ENCODE measurements at places on chromosomes 12 and 14.

DNA sequence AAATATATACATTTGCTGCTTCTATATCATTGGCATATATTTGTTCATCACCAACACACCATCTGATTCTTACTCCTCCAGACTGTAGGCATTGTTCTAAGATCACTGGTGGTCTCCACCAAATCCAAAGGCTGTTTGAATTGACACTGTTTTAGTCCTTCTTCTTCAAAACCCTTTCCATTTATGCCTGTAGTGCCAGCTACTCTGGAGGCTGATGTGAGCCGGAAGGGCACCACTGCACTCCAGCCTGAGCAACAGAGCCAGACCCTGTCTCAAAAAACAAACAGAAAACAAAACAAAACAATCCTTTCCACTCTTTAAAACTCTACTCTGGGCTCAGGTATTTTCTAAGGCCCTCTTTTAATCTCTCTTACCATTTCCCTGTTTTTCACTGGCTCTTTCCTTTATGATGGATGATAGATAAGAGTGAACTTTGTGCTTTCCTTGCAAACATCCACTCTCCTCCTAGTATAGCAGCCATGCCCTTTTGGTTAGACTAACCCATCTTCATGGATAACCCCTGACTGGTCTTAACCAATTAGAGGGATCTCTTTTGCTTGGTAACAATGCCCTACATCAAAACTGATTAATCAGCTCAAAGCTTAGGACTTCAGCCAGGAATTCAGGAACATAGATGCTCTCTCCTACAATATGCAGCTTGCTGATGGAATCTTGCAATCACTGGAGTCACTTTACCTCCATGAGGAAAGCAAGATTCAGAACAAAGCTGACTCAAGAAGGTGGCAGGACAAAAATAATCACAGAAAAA is 24.9 kb downstream of the SPTSSA start:
- no peak for DNase-seq

DNA sequence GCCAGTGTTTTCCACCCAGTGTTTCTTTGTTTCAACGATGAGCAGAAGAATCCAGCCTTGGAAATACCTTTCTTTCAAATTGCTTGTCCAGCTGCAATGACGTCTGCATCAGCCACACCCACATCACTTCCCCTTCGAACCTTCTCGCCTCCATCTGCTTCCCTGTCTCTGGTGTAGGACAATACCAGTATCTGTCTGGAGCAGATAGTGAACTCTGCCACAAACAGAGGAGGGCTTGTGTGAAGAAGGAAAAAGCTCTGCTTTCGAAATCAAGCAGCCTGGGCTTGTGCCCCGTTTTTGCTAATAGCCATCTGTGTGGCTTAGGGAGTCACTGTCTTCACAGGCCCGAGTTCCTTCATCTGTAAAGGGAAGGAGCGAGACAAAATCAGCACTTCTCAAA is 415.4 kb downstream of the ZFP36L1 start:
- no peak for DNase-seq

DNA sequence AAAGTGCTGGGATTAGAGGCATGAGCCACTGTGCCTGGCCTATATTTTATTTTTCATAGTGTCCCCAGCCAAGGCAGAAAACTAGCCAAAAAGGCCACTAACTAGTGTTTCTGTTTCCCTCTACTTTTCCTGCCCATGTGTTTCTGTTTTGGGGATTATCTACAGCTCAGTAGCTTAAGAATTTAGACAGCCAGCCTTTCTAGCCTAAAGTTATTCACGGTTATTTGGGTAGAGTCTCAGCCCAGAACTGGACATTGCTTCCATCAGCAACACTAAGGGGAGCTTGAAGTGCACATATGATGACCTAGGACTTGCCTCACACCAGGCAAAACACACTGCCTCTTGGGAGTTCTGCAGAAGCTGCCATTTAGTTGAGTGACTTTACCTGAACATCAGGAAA is 17.9 kb downstream of the PROX2 start:
- no peak for DNase-seq

GRCh38 chr12:28689398-28690175 is 459.5 kb upstream of the FAR2 start:
- DNase-seq = no peak

GRCh38 chr12:111025301-111025700 is 104.9 kb upstream of the MYL2 start:
- no peak for DNase-seq

DNA sequence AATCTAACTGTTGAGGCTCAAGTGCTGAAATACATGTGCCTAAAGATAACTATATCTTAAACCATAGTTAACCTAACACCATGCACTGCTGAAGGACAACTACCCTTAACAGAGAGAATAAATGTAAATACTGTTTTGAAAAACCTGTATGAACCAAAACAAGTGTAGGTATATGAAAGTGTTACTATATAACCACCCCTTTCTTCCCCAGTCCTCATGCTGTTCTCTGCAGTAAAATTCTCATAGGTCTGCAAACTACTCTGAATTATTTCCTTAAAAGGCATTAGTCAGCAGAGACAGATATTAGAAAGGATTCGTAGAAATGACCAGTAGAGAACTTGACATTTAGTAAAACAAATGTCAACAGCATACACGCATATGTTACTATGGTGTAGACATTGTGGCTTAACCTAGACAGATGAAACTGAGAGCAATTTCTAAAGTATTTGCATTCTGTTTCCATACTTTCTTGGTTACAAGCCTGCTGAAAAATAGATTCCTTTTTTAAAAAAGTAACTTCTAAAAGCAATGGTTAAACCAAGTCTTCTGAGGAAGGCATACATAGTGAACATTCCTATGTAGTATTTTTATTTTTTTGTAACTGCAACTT is 13.9 kb downstream of the CSRP2 start:
- DNase-seq = no peak

- no peak for DNase-seq
Observed at GRCh38 chr12:54631988-54632728, 2.5 kb downstream of the LACRT start.

DNA sequence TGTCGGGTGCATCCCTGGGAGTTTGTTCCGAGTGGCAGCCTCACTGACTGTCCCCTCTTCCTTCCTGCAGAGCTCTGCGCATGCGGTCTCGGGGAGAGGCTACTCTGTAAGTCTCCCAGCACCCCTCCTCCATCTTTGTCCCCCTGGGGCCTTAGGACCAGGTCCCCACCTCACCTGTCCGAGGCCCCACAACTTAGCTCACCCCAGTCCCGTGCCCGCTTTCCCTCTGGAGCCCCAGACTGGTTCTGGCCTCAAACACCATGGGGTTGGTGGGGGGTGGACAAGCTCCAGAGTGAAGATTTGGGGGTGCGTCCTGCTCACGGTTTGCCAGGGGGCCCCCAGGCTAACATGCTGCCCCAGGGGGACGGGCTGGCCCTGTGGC is 37.9 kb downstream of the FBRSL1 start:
- no peak for DNase-seq

DNA sequence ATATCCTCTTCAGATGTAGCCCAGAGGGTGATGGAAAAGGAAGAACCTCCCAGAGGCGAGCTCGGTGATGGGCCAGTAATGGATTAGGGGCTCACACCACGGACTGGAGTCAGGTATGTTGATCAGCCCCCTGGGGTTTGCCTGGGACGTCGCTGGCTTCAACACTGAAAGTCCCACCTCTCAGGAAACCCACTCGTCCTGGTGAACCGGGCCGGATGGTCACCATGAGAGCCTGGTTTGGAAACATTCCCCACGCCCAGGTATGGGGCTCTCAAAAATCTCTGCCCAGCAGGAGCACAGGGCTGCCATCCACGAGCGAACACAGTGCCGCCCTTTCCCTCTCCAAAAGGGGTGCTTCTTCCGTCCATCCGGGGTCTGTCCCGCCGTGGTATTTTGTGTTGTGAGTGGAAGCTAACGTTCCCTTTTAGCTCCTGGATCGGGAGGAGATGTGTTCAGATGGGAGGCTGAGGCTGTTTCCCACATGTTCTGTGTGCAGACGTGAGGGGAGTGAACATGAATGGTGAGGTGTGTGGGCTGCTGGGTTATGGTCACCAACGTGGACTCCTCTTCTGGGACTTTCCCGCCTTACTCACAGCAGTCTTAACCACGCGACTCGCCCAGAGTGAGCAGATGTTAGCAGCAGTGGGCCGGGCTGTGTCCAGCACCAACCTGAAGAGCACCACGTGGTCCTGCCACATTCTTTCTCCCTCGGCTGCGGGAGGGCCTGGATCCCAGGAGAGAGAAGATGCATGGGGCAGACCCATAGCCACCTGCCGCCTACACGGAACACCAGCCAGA is 139.2 kb downstream of the KIF26A start:
- DNase-seq = no peak

GRCh38 chr14:47899685-47900084 is 224.3 kb upstream of the MDGA2 start:
- no peak for DNase-seq
